ENCODE measurements at places on chromosomes 7 and 10.

DNA sequence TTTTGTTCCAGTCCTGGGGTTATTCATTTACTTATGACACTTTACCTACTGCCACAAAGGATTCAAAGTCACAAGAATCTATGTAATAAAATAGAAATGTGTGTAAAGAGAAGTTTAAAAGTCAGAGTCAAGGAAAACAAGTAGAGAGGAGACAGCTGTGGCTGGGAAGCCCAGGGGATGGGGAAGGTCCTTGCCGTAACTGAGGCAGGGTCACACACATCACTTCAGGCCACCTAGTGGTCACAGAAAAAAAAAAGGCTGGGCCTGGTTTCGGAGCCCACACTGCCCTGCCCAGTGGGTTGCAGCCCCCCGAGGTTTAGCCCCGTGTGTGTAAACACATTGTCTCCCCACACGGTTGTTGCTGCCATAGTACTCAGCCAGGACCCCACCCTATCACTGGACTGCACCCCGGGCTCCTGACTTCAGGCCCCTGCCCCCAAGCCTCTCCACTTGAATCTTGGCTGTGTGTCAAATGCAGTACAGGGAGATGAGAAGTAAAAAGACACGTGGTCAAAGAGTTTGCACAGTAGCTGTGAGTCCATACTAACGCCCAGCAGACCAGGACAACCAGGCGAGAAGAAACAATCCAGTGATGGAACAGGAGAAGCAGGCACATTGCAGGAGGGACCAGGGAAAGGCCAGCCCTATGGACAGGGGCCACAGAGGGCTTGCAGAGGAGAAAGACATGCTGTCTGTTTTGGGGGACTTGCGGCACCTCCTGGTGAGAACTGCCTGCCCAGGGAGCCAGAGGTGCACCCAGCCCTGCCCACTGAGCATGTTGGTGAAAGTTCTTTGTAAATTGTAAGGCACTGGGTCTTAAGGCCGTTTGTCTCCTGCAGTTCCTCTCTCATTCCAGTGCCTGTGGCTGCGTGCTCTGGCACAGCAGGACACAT lies 91.4 kb upstream of the MACROH2A2 start:
- peak; percentile 11 for DNase-seq

DNA sequence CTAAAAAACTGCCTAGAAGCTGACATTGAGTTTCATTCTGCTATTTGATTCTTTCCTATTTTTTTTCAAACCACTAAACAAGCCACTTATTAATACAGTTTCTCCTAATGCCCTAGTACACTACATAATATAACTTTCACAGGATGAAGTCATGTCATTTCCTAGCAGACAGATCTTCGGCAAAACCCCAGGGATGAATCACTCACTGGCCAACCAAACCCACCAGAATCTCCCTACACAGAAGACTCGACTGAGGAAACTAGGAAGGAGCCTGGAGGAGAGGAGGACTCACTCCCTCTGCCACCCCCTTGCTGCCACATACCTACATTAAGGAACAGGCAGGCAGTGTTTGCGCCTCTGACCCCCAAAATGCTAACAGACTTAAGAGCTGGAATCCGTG lies 33.4 kb downstream of the XPNPEP1 start:
- no peak for DNase-seq

GRCh38 chr7:145216866-145217265 lies 381.0 kb upstream of the TPK1 start:
- DNase-seq, result no peak

DNA sequence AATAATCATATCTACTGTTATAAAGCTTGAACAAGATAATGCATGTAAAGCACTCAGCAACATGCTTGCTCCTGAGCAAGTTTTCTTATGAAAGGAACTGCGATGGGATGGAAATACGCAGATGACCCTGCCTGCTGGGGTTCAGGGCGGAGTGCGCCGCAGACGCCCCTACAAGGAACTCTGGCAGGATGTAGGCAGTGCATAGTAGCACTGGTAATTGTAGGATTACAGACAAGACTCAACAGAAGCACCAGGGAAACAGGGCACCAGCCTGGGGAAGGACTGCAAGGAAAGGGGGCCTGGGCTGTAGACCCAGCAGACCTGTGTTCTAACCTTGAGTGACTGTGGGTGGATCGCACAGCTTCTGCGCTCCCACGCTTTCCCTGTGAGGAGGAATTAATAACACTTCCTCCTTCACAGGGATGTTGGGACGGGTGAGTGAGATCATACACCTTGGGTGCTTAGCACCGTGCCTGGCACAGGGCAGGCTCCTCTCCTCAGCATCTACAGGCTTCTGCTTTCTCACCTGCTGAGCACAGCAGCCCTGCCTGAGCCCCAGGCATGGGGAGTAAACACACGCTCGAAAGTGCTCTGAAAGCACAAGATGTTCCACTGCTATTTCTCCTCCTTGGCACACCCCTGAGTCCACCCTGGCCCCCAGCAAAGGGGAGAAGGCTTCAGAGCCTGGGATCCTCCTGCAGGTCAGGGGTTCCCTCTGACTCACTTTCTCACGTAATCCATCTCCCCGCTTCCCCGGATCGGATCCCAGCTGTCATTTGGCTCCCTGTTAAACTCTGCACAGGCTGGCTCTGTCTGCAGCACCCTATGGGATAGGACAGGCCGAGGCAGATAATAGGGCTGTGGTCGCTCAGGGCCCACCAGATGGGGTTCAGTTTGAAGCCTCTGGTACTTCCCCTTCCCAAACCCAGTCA lies 19.2 kb downstream of the ITPRIP start:
- no peak for DNase-seq

- peak; percentile 55 for DNase-seq
These were observed 99.2 kb downstream of the GRK5 start for GRCh38 chr10:119306514-119306951.

DNA sequence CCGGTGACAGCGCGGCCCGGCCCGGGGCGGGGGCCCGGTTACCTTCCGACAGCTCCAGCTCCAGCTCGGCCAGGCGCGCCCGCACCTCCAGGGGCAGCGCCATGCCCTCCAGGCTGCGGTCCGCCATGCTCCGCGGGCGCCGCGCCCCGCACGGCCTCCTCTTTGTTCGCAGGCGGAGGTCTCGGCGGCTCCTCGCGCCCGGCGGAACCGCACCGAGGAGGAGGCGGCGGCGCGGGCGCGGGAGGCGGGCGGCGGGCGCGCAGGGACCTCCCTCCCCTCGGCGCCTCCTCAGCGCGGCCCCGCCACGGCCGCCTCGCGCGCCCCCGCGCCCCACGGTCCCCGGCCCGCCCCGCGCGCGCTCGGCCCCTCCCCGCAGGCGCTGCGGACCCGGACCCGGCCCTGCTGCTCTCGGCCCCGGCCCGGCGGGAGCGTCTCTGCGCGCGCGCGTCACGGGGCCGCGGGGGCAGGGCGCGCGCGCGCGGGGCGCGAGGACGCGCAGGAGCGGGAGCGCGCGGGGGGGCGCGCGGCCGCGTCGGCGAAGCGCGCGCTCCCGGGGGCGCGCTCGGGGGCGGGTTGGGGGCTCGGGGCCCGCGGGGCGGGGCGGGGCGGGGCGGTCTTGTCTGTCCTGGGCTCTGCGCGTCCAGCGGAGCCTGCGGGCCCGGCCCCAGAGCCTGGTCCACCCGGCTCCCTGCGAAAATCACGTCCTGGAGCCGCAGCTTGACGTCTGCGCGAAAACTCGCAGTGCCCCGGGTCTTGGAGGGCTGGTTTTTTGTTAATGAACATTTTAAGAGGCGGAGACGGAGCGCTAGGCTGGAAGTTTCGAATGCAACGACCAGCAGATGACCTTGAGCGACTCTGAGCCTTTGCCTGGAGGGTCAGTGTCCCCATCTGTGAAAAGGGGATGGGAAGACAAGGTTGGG lies at the start of gene DIP2C:
TSS of gene DIP2C (minus strand) at position 217 of the 920 bp plus-strand sequence. CDS start at position 127, 90 bp downstream.
- DNase-seq, result no peak

- DNase-seq, result peak; percentile 72
These were observed 133.5 kb upstream of the PRSS58 start for GRCh38 chr7:142391191-142391992.

DNA sequence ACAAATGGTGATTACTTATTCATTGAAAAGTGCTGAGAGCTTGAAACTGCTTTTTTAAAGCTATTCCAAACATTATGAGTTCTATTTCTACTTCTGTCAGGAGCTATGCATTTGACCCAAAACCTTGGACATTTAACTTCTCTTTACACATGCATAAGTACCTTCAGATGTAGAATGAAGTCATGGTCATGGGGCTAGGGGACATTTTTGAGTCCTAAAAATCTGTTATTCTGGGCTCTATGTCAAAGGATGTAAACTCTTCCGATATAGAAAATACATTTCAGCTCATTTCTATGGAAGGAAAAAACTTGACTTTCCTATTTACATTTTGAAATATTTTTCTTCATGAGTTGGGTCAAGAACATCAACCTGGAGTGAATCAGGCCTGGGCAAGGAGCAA lies 179.5 kb upstream of the CXCL12 start:
- DNase-seq, result no peak

DNA sequence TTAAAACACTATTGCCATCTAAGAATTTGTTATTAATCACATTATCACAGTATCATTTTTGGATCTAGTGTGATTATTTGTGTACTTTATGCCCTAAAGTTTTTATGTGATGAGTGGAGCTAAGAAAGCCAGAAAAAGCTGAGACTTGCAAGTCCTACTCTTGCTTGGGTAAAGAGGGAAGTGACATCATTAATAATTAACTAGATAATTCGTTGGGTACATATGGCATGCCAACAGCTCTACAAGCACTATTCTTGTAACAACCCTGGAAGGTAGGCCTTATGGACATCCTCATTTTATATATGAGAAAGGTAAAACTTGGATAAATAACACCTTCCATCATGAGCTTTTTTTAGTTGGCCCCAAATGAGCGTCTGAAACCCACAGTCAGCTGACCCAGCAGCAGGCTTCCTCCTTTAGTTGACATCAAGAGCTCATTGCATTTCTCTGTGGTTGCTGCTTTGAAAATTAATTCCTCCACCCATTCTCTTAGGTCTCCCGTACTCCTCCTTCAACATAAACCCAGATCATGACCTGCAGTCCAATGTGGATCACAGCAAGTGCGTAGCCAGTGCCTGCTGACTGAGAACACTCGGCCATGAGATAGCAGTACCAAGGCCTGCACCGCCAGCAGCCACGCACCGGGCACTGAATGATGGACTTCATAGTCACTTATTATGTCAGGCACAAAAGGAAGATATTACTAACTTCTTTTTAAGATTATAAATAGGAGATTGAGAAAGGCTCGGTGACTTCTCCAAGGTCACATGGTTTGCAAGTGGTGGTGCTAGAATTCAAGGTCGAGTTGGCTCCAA lies 292.0 kb upstream of the AOAH start:
- peak; percentile 10 for DNase-seq

GRCh38 chr10:24346877-24347519 lies 138.1 kb downstream of the KIAA1217 start:
- DNase-seq, result no peak

- DNase-seq, result no peak
These were observed 28.9 kb upstream of the FZD1 start for GRCh38 chr7:91235211-91235832.

DNA sequence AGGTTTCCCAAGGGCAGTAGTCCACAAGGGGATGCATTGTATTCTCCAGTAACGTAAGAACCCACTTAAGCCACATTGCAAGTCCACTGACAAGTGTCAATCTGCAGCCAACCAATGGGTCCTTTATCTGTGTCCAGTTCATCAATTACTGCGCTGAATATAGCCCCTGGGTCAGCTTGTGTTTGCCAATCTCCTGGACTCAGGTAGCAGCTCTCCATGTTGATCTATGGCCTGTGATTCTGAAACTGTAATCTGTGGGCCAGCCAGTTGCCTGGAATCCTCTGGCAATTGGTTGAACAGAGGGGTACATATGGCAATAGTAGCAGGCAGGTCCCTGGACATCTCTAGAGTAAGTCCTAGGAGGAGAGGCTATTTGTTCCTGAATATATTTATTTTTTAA lies 8.8 kb upstream of the TMEM248 start:
- no peak for DNase-seq

DNA sequence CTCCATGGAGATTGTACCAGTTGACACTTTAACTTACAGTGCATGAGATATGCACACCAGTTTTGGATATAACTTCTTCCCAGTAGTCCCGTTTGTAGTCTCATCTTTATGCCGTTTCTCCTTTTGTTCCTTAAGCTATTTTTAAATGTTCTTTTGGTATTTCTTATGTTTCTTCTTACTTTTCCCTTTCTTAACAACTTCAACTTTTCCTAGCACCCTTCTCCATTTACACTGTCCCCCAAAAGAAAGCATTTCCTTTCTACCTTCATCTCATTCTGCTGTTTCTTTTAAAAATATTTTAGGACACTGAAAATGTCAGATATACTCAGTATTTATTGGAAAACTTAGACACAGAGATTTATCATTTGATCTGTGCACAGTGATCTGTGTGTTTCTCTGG lies 1.5 kb downstream of the PSMC2 start:
- no peak for DNase-seq

- DNase-seq, result no peak
These were observed 147.2 kb upstream of the FAM171A1 start for GRCh38 chr10:15518250-15518649.

- no peak for DNase-seq
These were observed 388 bp downstream of the ECD start for GRCh38 chr10:73167458-73167782.

- peak; percentile 12 for DNase-seq
These were observed 34.8 kb downstream of the LUC7L2 start for GRCh38 chr7:139394540-139394939.

- DNase-seq, result no peak
These were observed 27.8 kb downstream of the UNC5B start for GRCh38 chr10:71239946-71240795.

DNA sequence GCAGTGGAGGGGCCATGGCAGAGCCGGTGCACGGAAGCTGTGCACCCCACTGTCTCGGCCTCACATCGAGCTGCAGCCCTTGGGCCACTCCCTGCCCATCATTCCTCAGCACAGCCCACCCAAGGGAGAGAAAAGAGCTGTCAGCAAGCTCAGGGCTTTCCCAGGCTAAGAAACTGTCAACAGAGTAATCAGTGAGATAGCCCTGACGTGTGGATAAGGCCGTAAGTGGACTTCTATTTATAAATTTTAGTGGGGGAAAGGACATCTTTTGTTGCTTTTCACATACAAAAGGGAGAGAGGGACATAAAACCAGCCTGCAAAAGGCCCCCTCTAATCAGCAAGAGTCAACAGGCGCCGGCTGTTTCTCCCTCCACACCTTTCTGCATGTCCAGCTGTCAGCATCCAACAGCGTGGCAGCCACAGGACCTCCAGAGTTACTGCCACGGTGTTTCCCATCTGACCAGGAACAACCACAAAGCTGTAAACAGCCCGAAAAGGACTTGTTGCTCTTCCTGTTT lies 56.8 kb upstream of the DDC start:
- DNase-seq, result no peak

DNA sequence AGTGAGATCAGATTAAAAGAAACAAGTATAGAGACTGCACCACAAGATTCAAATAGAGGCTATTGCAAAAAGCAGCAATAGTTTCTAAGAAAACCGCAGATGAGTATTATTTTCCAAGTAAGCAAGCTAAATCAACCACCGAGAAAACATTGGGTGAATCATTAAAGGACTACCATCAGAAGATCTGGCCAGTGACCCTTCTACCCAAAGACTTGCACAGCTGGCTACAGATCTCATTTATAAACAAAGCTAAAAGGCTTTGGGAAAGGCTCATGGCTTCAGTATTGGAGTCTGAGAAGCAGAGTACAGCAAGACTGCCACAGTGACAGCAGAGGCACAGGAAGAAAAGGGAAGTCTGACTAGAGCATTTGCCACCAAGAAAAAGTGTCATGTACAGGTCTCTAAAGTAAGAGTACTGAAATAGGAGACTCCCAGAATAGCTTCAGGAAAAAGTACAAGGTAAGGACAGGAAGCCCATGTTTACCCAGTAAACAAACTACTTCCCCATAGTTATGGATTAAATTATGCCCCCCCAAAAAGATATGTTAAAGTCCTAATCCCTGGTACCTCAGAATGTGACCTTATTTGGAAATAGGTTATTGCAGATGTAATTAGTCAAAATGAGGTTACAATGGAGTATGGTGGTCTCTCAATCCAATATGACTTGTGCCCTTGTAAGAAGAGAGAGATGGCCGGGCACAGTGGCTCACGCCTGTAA lies 19.0 kb downstream of the STEAP1 start:
- DNase-seq, result no peak

Data from hematopoietic multipotent progenitor cell treated with erythropoietin and hydrocortisone succinate and interleukin-3 and kit ligand, for 6 days (in vitro differentiated cells).